Left cardiac atrium (tissue), 4 donors: ENCODE measurements at places on chromosomes 2 and 18. TPM values are rescaled to one million over a fixed set of nuclear protein-coding genes. Genes with fewer than 3 reads are reported as not detected.

GRCh38 chr18:6785411-6785810, 55.9 kb downstream of the ARHGAP28 start:
- DNase-seq, result no peak

DNA sequence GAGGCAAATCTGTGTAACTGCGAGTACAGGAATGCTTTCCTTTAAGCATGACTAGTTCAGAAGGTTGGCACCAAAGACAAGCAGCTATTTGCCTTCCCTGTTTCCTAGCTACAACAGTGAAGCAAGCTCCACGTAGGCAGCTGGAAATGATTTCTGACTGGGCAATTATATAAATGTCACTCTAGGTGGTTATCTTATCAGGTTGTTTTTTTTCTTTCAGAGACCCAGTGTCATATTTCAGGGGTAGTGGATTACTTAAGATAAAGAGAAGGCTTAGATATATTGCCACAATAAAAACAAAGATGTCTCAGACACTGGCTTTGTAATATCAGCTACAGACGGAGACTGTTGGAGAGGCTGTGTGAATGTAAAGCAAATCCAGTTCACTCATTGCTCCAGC, 748.9 kb upstream of the NXPH2 start:
- DNase-seq, result no peak

GRCh38 chr2:37633234-37633633, 38.2 kb downstream of the CDC42EP3 start:
- DNase-seq, result no peak

CCDC88A gene
- total RNA-seq, result 33.0 TPM

RNF152 gene
- total RNA-seq, result 11.8 TPM

CHRNG gene
- not detected for total RNA-seq

FSHR gene
- 0.31 TPM for total RNA-seq

DNA sequence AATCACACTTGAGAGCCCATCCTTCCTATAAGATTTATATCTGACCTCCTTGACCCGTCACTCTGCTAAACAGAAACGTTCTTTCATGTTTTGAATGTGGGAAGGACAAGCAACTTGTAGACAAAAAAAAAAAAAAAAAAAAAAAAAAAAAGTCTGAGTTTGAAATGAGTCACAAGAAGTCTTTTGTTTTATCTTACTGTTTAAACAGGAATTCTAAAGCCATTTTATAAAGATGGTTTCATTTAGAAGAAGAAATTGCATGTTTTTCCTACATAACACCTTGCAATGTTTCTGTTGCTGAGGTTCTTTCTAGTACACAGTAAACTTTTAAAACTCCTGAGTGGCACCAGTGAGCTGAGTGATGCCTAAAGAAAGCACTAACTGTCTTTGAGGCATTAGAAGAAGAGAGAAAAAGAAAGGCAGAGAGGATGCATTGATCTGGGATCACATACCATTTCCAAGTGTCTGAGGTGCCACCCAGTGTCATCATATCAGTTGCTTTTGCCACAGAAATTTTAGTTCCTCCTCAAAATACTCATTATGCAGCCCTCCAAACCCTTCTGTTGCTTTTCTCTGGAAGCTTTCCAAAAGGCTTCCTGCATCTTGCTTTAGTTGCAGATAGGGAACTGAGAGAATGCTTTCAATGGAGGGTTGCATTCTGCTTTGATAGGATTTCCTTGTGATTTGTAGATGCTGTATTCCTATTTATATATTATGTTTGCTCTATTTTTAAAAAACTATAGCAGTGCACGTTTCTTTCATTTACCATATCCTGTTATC, 69.1 kb downstream of the ACVR2A start:
- no peak for DNase-seq
